Nephron progenitor cell (in vitro differentiated cells): ENCODE measurements at places on chromosomes 12 and 14.

DNA sequence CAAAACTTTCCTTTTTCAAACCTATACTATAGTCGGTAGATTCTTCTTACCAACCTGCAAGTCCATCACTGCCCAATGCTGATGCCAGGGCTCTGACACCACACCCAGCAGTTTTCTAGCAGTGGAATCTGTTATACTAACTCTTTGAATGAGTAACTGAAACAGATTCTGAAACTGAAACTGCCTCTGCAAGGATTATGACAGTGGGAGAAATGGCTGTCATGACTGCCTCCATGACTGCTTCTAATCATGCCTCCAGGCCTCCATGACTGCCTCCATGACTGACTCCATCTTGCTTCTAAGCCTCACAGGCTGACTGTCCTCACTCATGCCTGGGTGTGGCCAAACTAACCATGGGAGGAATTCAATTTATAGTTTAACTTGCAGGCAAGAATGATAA is 29.4 kb upstream of the OXA1L start:
- DNase-seq, result no peak

DNA sequence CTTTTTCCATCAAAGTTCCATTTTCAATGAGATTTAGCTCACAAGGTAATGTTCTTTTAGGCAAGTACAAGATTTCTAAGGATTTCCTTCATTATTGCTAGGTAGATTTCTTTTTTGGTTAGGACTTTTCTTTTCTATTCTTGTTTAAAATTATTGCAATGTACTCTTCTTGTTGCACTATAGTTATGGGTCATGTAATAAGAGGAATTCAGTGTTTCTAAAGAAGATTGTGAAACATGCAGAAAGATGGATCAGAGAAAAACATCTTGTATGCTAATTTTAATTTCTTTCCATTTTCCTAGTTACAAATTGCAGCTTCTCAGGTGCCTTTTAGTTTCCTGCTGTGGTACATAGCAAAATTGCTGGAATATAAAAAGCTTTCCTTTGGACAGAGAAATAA is 56.1 kb downstream of the BTG1 start:
- no peak for DNase-seq

DNA sequence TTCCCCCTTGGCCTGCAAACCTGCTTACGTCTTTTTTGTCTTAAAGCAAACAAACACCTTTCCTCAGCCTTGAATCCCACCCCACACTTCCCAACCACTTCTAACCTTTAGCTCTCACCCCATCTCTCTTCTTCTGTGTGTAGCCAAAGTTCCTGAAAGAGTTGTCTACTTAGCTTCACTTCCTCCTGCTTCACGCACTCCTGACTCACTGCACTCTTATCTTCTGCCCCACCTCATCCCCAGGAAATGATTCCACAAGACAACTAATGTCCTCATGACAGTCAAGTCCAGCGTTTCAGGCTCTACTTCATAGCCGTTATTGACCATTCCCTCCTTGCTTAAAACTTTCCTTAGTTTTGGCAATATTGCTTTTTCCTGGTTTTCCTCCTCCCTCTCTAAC is 22.4 kb downstream of the EIF2B2 start:
- DNase-seq, result no peak

DNA sequence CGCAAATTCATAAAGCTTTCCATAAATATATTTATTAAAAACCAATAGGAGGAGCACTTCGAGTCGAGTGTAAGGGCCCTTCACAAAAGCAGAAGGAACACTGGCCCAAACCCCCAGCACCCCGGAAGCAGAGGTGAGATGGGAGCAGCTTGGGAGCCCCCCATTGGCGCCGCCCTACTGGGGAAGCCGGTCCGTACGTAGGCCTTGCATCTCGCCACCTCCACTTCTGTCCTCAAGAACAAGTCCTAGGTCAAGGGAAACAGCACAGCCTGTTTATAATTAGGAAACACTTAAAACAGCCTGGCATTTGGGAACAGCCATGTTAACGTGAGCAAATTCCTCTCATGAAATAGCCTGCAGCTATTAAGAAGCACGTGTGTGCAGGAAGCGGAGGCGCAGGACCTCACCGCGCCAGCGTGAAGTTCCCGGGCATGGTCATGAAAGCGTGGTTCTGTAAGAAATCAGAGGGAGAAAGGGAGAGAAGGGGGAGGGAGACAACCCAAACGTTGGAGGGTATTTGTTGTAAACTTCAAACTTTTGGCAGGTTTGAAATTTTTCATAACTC is 7.7 kb downstream of the ANKRD9 start:
- no peak for DNase-seq

- no peak for DNase-seq
Measured at GRCh38 chr14:92400579-92401444, 77.8 kb downstream of the SLC24A4 start.

DNA sequence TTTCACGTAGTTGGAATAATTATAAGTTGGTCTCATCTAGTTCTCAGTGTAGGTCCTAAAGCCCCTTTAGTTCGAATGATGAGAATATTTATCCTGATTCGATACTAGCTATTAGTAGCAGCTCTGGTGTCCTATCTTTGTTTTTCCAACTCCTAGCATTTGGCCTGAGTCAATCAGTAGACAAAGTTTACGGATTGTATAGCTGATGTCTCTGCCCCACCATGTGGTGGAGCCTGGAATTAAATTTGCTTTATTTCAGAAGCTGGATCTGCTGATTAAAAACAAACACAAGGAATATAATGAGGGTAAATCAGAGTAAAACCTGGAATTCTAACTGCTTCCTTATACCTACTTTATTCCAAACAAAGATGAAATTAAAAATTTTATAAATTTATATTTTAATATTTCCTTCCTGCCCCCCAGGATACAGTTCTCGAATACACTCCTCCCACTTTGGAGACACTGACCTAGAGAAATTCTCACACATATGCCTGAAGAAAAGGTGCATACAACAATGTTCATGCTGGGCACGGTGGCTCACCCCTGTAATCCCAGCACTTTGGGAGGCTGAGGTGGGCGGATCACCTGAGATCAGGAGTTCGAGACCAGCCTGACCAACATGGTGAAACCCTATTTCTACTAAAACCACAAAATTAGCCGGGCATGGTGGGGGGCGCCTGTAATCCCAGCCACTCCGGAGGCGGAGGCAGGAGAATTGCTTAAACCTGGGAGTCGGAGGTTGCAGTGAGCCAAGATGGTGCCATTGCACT is 7.6 kb upstream of the BRMS1L start:
- peak; percentile 11 for DNase-seq

DNA sequence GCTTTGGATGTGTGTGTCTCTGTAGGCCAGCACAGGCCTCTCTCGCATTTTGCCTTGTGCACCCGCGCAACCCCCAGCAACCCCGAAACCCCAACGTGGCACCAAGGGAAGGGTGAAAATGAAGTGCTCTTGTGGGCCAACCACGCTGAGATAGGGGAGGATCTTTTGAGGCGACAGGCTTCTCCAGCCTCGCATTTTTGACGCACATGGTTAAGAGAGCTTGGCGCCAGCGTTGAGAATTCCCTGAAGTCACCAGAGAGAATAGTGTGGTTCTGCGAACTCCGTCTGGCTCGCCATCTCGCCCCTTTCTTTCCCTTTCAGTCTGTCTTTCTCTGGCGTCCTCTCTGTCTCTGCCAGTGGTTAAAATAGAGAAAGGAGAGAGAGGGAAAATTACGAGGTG is 1.9 kb upstream of the TBX3 start:
- no peak for DNase-seq

DNA sequence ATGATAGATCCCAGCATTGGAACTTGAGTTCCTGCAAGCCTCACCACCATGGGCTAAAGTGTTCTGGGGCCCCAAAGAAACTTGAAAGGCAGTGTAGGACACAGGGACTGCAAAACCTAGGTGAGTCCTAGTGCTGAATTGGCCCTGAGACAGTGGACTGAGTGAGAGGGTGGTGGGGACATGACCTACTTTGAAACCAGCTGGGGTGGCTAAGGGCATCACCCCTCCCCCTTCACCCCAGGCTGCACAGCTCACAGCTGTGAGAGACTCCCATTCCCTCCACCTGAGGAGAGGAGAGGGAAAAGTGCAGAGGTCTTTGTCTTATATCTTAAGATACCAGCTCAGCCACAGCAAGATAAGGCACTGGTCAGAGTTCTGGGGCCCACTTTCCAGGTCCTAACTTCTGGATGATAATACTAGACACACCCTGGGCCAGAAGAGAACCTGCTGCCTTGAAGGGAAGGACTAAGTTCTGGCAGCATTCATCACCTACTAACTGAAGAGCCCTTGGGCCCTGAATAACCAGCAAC is 62.5 kb downstream of the MAPKAPK5 start:
- DNase-seq, result no peak

- DNase-seq, result no peak
Measured at GRCh38 chr14:24632336-24632735, 1.7 kb downstream of the GZMB start.

- DNase-seq, result no peak
Measured at GRCh38 chr14:79602045-79602444, 609.3 kb downstream of the DIO2 start.

- no peak for DNase-seq
Measured at GRCh38 chr14:34906287-34906686, 31.1 kb upstream of the BAZ1A start.

- DNase-seq, result peak; percentile 76
Measured at GRCh38 chr12:95446506-95446900, 27.4 kb upstream of the METAP2 start.

DNA sequence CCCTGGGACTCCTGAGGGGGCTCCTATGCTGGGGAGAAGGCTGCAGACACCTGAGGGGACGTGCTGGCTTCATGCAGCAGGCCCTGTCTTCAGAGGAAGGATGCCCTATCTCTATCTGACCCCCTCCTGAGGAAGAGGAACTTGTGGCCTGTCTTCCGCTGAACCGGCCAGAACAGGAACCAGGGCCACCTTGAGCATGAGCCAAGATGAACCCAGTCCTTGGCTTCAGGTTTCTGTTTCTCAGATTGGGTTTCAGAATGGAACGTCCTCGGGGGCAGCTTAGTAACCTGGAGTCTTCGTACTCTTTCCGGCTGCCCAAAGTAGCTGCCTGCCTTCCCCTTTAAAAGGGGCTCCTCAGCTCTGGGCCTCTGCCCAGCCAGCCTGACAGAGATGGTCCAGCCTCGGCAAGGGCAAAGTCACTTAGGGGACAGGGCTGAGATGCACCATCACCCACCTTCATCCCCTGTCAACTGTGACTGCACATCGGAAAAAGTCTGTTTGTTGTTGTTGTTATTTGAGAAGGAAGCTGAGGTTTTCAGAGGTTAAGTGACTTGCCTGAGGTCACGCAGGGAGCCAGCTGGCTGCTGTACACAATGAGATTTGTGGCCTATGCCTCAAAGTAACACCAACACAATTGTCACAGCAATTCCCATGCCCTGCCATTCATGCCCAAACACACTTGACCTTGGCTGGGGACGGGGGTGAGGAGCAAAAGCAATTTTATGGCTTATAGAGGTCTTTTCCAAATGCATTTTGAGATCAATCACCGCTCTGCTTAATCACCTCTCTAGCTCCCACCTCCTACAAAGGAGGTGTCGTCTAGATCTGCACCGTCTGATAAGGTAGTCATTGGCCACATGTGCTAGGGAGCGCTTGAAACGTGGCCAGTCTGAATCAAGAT is 13.4 kb downstream of the ASB2 start:
- DNase-seq, result peak; percentile 38

- DNase-seq, result no peak
Measured at GRCh38 chr12:93778306-93778705, 101.1 kb downstream of the CRADD start.

- DNase-seq, result no peak
Measured at GRCh38 chr14:53927171-53927570, 29.5 kb downstream of the BMP4 start.

DNA sequence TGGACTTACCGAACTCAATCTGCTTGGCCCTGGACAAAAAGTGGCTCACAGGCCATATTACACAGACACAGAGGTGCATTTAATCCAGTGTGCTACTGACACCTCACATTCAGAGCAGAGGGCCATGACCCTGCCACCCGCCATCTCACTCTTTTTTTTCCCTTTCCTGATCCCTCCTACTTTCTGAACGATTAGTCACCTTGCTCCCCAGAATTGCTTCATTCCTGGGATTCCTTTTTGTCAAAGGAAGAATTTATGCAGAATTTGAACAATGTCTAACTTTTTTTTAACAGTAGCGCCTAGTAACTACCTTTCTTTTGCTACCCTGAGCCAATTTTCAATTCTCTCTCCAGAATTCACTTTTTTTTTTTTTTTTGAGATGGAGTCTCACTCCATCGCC is 4.6 kb downstream of the PKP2 start:
- peak; percentile 24 for DNase-seq

- DNase-seq, result no peak
Measured at GRCh38 chr14:83777516-83777915, 1752.4 kb upstream of the FLRT2 start.

- no peak for DNase-seq
Measured at GRCh38 chr12:63752283-63752682, 27.4 kb upstream of the RXYLT1 start.

DNA sequence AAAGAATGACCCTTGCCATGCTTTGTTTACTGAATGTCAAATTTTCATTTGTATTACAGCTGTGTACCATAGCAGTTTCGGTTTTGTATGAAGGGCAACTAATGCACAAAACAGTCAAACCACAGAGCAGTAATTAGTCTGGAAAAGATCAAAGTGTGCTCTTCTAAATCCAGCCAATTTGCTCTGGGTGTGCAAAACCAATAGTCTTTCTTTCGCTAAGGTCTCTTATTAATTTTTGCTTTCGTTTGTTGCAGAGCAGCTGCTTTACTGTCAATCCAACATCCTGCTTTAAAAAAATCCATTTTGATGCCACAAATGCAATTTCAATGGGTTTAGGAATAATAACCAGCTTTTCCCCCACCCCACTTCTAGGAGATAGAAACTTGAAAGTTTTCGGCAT is 114.2 kb downstream of the BRMS1L start:
- no peak for DNase-seq

DNA sequence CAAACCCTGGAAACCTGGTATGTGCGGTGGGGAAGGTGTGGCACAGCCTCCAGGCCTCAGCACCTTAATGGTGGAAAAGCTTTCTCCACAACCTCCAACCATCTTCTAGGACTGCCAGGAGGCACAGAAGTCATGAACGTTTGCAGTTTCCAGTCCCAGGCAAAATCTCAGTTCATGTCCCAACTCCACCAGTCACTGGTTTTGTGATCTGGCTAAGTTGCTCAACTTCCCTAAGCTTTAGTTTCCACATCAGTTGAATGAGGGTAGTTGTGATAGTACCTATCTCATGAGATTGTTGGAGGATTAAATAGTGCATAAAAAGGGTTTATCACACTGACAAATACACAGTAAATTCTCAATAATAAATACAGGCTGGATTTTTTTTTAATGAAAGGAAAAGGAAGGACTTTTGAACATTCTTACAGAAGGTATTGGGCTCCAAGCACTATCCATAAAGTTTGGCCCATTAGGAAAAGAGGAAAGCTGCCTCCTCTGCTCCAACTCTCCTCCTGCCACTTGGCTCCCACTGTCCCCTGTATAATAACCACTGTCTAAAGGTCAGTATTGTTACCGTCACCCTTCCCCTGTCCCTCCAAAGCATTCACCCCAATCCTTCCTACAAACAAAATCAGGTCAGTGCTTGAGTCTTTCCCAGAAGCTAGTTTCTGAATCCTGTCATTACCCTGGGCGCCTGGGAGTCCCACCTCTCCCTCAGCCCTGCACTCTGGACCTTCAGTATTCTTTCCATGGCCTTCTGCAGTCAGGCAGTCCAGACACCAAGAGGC is 6.3 kb downstream of the PCK2 start:
- no peak for DNase-seq

- DNase-seq, result no peak
Measured at GRCh38 chr14:101600891-101601605, 39.8 kb downstream of the DIO3 start.
